ENCODE measurements at places on chromosomes 2 and 18.

- DNase-seq: no peak
Measured at GRCh38 chr18:2827061-2827460, 19.7 kb upstream of the EMILIN2 start.

DNA sequence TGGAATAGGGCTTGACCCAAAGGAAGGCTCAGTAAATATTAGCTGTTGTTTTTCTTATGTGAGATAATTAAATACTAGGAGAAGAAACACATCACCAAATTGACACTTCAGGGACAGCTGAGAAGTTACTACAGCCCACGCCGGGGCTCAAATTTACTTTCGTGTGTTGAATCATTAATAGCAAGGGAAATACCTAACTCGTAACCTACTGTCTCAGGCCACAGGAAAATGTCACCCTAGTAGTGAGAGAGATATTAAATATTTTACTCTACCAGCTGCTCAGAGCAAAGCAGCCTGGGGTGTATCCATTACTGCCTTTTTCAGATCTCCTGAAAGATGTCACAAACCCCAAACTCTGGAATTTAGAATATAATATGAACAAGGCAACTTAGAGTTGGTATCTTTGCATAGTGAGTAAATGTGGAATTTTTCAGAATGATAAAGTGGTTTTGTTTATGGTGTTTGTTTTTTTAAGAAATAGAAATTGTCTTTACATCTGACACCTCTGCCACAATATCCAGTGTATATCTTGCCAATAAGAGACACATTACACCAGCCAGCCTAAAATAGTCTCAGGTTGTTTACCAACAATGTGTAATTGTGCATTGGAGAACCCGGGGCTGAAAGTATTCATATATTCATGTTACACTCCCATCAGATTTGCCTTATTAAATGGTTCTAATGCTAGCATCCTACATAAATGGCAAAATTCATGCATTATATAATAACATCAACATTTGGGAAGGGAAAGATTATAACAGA is 48.4 kb downstream of the ATP8B1 start:
- DNase-seq: no peak

DNA sequence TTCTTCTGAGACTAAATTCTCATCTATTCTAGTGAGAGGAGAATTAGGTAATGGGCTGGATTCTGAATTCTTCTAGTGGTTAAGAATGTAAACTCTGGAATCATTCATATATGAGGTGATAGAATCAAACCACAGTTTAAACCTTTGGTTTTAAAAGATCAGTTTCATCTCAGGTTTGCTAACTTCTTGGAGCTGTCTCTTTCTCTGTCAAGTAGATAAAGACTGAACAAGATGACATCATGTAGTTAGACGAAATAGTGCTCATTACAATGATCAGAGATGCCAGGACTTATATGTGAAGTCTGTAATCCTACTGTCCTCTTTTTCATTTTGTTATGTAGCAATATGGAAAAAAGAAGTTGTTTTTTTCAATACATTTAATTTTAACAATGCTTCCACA is 4.9 kb downstream of the CEBPZOS start:
- no peak for DNase-seq

- DNase-seq: no peak
Measured at GRCh38 chr2:74548900-74549826, 4.6 kb downstream of the LOXL3 start.

DNA sequence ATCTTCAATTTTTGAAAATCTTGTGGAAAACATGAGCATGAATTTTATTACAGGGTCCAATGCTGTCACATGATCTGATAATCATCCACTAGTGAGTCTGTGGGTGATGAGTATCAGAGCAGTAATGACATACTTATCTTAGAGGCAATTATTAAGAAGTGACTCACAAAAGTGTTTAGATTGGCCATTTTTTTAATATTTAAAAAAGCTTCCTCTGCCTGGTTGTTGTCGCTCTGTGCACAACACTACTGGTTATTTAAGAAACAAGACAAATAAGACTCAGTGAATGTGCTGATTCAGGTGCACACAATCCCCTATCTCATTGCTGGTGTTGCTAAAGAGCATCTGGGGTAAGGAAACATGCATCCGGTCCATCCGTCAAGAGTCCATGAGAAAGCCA is 665.8 kb upstream of the ZEB2 start:
- no peak for DNase-seq

GRCh38 chr2:24768013-24768412 is 25.2 kb downstream of the PTRHD1 start:
- no peak for DNase-seq

All from stimulated activated CD4-positive, alpha-beta T cell treated with anti-CD3 and anti-CD28 coated beads, TNF-alpha, amount 100 ng/mL, for 48 hours (primary cell).